Activated CD4-positive, alpha-beta T cell treated with anti-CD3 and anti-CD28 coated beads for 24 hours (primary cell): ENCODE measurements at places on chromosomes 11 and 22.

GRCh38 chr22:23835484-23836144, 3.2 kb downstream of the DERL3 start:
- DNase-seq: no peak

GRCh38 chr11:88345408-88345807, 7.9 kb upstream of the CTSC start:
- no peak for DNase-seq

DNA sequence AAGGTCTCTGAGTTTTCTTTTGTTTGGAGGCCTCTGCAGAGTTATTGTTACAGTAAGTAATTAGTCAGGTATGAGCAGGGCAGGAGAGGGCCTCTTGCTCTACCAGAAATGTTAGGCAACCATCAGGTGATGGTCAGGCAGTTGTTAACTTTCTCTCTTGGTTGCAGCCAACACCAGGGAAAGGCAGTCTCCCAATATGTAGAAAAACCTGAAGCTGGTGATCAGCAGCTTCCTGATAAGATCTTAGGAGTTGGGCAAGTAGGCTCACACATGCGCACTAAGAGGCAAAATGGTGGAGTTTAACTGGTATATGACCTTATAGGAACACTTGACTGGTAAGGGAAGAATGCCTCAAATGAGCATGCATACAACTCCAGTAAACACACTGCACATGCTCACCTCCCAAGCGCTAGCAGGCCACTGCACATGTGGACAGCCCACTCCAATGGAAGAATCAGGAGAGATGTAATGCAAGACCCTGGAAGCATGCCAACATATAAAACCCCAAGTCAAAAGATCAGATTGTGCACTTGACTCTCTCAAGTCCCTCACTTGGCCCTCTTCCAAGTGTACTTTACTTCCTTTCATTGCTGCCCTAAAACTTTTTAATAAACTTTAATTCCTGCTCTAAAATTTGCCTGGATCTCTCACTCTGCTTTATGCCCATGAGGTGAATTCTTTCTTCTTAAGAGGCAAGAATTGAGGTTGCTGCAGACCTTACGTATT, 23.7 kb upstream of the SLC35F2 start:
- DNase-seq: no peak

- no peak for DNase-seq
Observed at GRCh38 chr11:33775832-33776470, 1.6 kb upstream of the FBXO3 start.

- no peak for DNase-seq
Observed at GRCh38 chr22:35677460-35678187, 29.4 kb downstream of the APOL6 start.

GRCh38 chr22:48923165-48923865, 904.4 kb downstream of the BRD1 start:
- no peak for DNase-seq

- no peak for DNase-seq
Observed at GRCh38 chr11:63042596-63042995, 27.0 kb upstream of the SLC22A8 start.

- DNase-seq: no peak
Observed at GRCh38 chr11:112051768-112052167, 22.0 kb downstream of the PIH1D2 start.

DNA sequence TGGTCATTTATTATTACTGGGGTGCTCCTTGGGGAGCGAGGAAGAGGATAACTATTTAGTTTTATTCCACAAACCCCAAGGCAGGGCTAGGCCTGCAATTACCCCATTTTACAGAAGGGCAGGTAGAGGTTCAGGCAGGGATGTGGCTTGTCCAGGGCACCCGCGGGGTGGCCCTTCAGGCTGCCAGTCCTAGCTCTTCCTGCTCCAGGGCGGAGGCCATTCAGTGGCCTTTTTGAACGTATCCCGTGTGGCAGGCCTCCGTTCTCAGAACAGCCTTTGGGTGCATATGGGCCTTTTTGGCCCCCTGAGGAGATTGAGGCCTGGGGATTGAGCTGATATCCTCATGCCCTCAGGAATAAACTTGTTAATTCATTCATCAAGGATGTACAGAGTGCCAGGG, 66.2 kb downstream of the MPPED1 start:
- DNase-seq: no peak

DNA sequence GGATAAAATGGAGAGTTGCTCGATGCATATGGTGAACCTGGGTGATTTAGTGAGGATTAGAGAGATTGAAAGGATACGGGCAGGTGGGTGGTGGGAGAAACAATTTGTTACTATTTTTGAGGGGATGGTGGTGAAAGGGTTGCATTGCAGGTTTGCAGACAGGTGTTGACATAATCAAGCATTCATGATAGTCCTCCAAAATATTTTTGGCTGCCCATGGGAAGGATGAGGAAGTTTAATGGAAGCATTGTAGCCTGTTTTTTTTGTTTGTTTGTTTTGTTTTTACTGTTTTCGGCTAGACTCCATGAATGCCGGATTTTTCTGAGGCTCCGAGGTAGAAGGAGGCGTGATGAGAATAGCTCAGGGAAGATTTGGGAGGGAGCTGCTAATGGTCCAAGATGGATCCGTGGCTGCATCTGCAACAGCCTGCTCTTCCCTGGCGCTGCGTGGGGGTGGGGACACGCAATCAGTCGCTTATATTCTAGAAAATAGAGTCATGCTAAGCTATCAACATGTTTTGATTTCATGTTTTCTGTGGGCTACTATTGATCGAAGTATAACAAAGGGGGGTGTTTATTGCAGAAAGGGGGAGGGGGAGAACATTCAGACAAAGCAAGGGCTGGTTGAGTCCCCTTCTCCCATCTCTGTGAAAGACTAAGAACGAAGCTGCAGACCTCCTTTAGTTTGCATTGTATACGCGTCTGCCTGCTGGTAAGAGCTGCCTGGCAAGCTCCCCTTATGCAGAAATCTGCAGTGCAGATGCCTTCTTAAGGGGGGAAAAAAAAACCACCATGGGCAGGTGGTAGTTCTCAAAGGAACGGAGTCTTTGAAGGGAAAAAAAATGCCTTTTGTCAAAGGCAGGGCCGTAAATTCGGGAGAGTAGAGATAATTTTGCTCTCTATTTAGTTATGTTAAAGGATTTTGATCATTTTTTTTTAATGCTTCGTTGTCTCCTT, 1.0 kb downstream of the RTN3 start:
- DNase-seq: no peak

- DNase-seq: no peak
Observed at GRCh38 chr11:127003260-127003981, 2.9 kb upstream of the KIRREL3 start.

- DNase-seq: no peak
Observed at GRCh38 chr22:50329236-50329635, 2.4 kb upstream of the DENND6B start.

DNA sequence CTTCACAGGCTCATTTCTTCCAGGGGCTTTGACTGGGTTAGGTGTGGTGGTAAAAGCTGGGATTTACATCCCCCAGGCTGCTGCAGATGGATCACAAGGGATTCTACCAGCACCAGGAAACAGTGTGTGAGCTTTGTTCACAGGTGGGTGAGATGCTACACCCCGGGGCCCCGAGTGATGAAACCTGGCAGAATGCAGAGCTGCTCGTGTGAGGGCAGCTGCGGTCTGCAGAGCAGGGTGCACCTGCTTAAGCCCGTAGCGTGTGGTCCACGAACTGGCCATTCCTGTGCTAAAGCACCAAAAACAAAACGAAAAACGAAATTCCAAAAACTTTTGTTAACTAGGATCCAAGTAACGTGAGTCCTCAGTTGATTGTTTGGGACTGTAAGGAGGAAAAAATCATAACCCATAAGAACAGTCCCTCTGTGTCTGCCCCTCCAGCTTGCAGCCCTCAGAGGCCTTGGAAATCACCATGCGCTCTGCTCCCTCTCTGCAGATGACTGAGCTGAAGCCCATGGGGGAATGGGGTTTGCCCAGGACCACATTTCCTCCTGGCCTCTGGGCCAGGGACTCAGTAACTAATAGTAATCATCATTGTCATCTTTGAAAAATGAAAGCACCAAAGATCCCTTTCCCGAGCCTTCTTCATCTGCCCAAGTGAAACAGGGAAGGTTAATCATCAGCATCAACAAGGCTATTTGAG, 24.6 kb downstream of the ELF5 start:
- DNase-seq: no peak

DNA sequence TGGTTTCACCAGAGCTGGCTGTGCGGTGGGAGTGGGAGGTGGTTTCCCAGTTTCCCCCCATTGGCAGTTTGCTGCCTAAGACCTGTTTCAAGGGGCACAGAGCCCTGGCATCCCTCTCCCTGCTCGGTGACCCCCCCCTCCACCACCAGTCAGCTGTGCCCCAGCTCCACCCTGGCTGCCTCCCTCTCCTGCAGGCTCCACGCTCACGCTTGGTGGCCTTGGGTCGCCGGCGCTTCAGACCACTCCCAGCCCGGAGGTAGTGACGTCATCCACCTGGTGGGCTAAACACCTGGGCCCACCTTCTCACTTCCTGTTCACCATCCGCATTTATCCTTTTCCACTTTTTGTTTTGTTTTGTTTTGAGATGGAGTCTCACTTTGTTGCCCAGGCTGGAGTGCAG, 7.8 kb downstream of the GAL start:
- no peak for DNase-seq

GRCh38 chr11:116478669-116479668, 293.8 kb downstream of the BUD13 start:
- DNase-seq: no peak

DNA sequence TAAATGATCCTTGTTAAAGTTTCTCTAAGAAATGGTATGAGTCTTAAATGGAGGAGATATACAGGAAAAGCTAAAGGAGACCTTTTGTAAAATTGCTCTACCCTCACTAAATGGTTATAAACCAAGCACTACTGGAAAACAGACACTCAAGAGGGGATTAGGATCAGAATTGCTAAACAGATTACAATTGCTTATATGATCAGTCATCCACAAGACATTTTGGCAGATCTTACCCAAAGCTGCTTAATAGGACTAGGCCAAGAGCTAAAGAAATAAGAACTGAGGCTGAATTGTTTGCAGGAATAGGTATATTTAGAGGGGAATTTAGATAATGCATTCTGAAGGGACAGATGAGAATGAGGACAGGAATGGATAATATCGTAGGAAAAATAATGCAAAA, 9.5 kb downstream of the HARBI1 start:
- DNase-seq: no peak

DNA sequence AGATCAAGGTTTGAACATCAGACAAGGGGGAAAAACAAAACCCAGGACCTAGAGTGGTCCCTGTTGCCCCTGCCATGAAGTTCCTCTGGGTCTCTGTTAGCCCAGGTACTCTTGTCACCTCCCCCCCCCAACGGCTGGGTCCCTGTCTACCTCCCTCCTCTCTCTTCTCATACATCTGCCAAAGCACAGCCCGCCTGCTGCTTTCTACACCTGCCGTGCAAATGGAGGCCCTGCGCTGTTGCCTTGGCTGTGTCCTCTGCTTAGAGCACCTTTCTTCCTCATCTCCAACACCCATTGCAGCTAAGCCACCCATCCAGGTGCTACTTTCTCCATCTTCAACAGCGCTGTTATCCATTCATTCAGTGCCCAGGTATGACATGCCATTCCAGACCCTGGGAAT, 99.2 kb downstream of the TP53I11 start:
- no peak for DNase-seq

GRCh38 chr11:115377882-115378296, 126.3 kb downstream of the CADM1 start:
- no peak for DNase-seq

- no peak for DNase-seq
Observed at GRCh38 chr22:42977569-42977968, 37.4 kb downstream of the PACSIN2 start.

DNA sequence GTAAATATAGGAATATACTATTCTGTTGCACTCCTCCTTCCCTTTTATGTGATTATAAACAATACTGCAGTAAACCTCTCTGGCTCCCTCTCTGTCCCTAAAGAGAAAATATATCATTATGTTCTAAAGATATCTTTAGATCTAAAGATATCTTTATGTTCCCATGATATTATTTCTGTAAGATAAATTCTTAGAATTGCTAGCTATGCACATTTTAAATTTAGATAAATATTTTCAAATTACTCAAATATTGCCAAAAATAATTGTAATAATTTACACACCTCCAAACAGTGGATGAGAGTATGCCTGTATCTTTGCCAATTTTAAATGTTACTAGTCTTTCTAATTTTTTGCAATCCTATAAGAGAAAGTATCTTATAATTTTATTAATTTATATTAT, 10.3 kb upstream of the DEUP1 start:
- DNase-seq: no peak

DNA sequence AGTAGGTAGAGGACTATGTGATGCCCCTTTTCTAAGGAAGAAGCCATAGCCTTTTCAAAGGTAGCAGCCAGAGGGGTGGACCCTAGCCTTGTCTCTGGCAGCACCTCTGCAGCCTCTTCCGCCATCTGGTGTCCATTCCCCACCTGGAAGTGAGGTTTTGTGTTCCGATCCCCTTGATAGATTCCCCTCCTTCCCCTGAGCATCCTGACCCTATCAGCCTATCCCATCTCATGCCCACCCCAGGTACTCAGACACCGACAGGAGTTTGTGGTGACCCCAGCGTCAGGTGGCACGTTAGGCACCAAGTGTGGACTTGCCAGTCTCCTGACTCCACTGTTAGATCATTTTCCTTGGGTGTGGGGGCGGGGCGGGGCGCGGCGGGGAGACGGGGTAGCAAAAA, 398 bp upstream of the FAM89B start:
- no peak for DNase-seq

DNA sequence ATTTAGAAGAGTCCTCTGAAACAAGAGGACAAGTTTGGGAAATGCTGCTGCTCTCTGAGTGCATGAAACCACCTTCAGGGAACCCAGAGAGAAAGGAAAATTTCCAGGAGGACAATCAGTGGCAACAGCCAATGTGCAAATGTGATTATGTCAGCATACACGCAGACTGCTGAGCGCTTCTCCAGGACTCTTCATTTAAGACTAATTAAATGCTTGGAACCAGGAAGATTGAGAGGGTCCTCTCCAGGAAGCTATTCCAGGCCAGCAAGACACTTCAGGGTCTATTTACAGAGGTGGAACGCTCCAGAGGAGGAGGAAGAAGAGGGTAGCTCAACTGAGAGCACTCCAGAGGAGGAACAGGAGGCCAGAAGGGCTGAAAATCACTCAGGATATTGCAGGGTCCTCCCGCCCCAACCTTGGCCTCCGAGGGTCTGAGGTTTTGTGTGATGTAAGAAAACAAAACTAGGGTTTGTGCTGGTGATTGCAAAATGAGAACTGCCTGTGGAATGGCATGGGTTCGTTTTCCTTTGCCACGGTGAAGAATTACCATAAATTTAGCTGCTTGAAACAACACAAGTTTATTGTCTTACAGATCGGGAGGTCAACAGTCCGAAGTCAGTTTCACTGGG, 14.1 kb upstream of the HTR3A start:
- DNase-seq: no peak

GRCh38 chr11:118081241-118081958, 4.5 kb downstream of the TMPRSS4 start:
- DNase-seq: no peak

DNA sequence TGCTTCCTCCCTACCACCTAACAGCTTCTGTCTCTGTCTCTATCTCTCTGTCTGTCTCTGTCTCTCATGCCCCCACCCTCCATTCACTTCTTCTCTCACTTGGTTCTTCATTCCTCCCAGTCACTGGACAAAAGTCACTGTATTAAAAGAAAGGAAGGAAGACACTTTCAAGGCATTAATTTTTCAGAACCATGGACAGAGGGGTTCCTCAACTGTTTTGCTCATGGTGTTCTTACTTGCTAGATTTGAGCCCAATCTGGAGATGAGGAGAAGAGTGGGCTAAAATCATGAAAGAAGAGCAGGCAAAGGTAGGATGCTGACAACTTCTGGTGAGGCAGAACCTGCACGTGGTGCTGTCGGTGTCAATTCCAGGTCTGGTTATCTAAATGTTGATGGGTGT, 116.7 kb upstream of the LARGE1 start:
- DNase-seq: no peak

- DNase-seq: no peak
Observed at GRCh38 chr11:103798026-103798425, 238.4 kb upstream of the DDI1 start.
